ENCODE measurements at places on chromosomes 3 and 15. TPM values are rescaled to one million over a fixed set of nuclear protein-coding genes. Genes with fewer than 3 reads are reported as not detected.

DNA sequence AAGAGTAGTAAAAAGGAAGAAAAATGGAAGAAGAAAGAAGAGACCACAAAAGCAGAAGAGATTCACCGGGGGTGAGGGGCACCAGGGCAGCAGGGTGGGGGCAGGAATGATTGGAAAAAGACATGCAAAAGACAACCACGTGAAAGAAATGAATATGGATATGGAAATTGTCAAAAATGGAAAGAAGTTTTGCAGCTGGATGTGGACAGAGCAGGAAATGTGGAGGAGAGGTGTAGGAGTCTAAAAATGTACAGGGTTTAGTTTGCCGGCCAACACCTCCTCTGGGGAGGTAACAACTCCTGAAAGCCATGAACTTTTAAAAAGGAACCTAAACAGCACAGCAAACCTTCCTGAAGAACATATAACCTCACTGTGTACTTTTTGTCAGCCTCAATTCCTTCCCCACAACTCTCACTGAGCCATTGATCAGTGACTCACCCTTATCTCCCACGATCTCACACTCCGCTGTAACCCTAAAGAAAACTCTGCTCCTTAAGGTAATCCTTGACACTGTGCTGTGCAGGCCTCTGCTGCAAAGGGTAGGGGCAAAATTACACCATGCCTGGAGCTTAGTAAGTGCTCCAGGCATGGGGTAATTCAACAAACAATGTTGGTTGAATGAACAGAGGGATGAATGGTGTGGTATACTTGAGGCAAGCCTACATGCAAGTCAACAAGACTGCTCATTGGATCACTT, 100.2 kb upstream of the BOC start:
- no peak for DNase-seq
- H3K4me3 ChIP-seq = no peak overlapping the region
- H3K4me1 ChIP-seq = no peaks in the 10 kb centered on the region

DNA sequence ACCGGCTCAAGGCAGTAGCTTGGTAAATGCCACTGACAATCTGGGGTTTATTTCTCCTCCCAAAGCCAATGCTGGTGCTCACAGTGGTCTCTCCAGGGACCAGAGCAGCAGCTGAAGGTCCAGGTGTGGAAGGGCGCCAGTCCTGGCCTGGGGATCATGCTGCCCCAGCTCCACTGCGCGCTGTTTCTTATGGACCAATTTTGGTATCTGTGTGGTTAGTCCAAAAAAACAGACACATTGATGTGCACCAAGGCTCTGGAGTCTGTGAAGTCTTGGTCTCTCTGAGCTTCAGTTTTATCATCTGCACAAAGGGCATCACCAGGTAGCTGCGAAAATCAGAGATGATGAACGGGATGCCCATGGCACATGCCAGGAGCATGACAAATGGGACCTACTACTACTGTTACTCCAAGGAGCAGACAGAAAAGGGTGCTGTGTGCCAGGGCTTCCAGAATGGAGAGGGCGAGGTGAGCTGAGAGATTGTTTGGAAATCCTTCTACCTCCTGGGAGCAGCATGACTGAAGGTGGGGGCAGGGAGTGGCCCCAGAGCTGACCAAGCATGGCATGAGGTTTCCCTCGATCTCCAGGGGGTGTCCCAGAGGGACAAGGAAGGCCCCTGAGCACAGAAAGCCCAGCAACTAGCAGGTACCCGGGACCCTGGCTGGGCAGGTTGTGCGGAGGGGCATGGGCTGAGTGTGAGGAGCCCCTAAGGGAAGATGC, 134.3 kb upstream of the PRR20G start:
- H3K4me3 ChIP-seq = no peak overlapping the region
- H3K36me3 ChIP-seq = no peaks in the 10 kb centered on the region
- H3K4me1 ChIP-seq = no peaks in the 10 kb centered on the region
- H3K27ac ChIP-seq = no peak overlapping the region
- H3K27me3 ChIP-seq = peaks cover 68% of the 10 kb centered on the region

- H3K27ac ChIP-seq = no peak overlapping the region
- DNase-seq = no peak
Measured at GRCh38 chr3:101902041-101902440, 52.7 kb downstream of the NFKBIZ start.

The ALG1L2 gene
- polyA plus RNA-seq = 0.45 TPM

DNA sequence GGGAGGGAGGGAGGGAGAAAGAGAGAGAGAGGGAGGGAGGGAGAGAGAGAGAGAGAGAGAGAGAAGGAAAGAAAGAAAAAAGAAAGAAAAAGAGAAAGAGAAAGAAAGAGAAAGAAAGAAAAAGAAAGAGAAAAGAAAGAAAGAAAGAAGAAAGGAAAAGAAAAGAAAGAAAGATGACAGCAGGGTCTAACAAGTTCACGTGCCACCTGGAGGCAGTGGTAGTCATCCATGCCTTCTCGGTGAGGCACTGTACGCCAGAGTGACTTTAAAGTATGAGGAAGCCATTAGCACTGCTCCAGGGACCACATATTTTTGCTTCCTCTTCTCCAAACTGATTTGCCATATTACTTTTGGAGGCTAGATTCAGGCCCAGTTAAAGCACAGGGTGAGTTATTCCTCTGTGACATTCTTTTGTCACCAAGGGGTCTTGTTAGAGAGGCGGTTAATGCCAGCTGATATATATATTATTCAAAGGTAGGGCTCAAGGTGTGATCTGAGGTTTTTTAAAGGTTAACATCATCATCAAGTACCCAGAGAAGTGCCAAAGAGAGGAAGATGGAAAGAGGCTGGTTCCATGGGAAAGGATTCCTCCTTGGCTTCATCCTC, at the start of gene HTR3D:
Gene HTR3D (plus strand): TSS at position 556 of the 606 bp plus-strand sequence. CDS start 0 bp downstream, at position 556.
- no peak within 1 kb of the TSS for H3K4me3 ChIP-seq
- H3K27ac ChIP-seq = no peak within 1 kb of the TSS
- H3K4me1 ChIP-seq = no peaks in the 10 kb centered on the region
- H3K36me3 ChIP-seq = no peaks in the 10 kb centered on the region
- H3K27me3 ChIP-seq = peaks cover 27% of the 10 kb centered on the region

The ZNF654 gene
- 7.6 TPM for polyA plus RNA-seq

Measured in naive B cell (primary cell).